ENCODE measurements at places on chromosomes 5 and 9.

DNA sequence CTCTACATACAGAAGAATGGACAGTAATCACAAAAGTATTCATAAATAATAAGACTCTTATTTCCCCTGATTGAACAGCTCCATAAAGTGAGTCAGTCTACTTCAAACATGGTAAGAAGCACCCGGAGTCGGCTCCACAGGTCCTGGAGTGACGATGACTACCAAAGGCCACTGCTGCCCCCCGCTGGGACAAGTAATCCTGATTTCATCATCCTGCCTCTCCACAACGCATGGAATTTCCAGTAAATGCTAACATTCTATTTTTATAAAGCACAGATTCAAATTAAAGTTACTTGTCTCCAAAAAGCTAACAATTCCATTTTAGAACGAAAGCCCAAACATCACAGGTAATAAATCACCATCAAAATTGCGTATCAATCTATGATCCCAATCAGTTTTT is 16.2 kb downstream of the ATPSCKMT start:
- DNase-seq: no peak

- no peak for DNase-seq
Measured at GRCh38 chr9:128389395-128390149, 18.4 kb downstream of the URM1 start.

DNA sequence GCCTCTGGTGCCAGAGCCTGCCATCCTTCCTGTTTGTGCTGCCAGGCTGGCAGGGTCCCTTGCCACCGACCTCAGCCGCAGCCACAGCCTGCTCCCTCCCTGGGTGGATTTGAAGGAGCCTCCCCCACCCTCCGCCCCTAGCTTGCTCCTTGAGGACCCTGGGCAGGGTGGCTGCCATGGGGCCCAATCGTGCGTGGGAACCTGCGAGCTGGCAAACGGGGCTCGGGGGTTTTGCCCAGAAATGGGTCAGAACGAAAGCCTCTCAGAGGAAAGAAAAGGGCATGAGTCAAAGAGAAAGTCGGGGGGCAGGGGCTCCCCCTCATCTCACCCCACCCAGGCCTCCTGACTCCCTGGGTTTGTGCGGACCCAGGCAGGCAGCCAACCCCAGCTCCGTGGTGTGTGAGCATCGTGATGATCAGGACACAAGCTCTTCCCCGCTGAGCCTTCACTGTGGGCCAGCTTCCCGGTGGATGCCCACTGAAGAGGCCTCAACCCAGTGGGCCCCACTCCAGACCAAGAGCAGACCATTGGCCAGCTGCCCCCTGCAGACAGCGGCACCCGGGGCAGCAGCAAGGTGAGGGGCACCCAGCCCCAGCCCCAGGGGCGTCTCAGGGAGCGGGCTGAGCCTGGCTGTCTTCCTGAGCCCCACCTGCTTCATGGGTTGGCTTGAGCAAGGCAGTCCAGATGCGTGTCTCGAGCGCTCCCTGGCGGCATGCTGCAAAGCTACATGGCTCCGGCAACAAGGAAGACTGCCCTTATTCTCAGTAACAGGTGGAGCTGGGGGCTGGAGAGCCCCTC is 3.0 kb upstream of the FUT7 start:
- DNase-seq: peak; percentile 67

GRCh38 chr9:37669232-37669631 is 18.5 kb downstream of the FRMPD1 start:
- no peak for DNase-seq

- no peak for DNase-seq
Measured at GRCh38 chr9:76729980-76730737, 34.1 kb upstream of the PCA3 start.

DNA sequence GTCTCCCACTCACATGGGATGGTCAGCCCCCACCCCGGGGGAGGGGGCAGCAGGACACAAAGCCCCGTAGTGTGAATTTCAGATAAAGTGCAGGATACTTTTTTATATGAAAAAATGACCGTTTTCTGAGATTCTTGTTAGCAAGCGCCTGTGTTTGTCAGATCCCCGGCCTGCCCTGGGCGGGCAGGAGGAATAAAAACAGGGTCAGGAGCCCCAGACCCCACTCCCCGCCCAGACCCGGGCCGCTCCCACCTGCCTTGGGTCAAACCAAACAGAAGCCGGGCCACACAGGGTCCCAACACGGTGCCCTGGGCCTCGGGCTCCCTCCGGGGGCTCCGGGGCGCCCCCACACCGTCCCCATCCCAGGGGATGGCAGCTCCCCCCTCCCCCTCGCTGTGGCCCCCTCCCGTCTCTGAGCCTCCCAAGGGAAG is 13.5 kb upstream of the NRARP start:
- DNase-seq: no peak

- no peak for DNase-seq
Measured at GRCh38 chr5:133249593-133249992, 197.8 kb downstream of the HSPA4 start.

DNA sequence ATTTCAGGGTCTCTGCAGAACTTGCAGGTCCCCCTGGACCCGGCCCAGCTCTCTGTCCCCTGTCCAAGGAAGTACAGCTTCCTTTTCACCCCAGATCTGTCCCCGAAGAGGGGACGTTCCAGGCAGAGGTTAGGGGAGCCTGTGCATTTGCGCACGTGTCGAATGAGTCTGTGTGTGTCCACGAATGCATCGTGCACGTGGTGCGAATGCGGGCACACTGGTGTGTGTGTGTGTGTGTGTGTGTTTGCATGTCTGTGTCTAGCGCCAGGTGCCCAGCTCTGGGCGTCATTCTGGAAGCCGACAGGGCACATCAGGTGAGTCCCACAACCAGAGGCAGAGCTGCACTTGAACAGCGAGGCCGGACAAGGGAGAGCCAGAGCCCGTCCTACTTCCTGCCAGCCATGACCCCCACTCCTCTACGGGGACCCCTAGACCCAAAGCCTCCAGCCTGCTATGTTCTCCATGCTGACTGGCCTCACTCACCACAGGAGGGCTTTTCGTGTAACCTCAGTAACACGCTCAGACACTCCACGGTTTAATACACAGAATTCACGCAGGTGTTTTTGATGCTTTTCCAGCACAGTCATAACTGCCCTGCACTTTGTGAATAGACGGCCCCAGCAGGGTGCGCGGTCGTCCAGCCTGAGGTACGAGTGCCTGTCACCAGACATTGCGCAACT is 41.3 kb upstream of the CACNA1B start:
- DNase-seq: no peak

DNA sequence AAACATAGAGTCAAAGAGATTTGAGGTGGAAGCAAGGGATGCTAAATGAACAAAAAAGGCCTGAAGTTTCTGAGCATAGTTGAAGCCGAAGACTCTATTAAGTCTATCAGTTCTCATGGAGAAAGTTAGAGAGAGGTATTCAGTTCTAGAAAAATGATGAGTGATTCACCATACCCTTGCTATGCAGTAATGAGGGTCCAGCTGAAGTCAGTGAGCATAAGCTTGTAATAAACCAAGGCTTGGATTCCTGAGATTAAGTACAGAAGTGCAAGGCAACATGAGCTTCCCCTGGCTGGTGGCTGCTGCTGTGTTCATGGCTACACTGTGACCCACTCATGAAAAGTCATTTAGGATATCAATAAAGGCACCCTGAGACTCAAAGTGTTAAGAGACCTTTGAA is 129.7 kb upstream of the MTAP start:
- DNase-seq: no peak

- DNase-seq: no peak
Measured at GRCh38 chr5:4873652-4874051, 266.5 kb upstream of the ADAMTS16 start.

DNA sequence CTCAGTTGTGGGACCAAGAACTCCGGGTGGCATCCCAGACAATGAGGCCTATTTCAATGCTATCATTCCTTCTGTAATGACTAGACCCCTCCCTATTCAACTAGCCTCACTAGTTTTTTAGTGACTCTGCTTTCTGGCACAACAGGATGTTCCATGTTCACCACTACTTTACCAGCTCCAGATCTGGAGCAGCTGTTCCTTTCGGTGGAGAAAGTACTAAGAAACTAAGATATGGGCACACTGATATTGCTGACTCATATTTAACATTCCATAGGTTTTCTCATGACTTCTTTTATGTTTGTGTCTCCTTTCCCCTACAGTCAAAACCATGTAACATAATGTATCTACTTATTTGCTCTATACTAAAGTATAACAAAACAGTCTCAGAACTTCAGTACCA is 24.1 kb downstream of the IL33 start:
- no peak for DNase-seq

DNA sequence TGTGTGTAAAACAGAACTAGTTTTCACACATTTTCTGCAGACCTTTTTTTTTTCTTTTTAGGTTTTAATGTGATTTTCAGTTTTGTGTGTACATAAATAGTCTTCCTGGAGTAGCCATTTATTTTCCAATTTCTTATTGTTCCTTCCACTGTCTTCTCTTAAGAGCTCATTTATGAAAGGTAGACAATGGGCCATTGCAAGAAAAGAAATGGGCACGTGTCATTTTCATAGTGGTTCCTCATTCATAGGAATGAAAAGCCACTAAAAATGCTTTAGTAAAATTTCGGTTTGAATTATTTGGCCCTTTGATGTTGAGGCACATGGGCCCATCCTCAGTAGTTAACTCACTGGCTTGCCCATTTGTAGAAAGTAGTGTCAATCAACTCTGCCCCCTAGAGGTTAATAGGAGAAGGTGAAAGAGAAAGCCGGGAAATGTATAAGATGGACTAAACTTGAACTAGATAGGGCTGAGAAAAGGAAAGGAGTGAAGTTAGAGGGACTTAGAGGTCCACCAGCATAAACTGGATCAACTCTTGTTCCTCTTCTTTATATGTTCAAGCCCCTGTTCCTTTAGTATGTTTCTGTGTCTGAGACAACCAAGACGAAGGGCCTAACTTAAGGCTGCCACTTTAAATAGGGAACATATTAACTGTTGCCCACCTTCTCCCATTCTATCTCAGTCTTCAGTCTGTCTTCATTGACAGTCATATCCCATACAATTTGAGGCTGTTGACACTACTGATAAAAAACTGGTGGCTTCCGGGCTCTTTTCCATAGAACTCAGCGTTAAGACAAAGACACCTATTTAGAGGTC is 72.6 kb downstream of the SMARCA2 start:
- DNase-seq: no peak

DNA sequence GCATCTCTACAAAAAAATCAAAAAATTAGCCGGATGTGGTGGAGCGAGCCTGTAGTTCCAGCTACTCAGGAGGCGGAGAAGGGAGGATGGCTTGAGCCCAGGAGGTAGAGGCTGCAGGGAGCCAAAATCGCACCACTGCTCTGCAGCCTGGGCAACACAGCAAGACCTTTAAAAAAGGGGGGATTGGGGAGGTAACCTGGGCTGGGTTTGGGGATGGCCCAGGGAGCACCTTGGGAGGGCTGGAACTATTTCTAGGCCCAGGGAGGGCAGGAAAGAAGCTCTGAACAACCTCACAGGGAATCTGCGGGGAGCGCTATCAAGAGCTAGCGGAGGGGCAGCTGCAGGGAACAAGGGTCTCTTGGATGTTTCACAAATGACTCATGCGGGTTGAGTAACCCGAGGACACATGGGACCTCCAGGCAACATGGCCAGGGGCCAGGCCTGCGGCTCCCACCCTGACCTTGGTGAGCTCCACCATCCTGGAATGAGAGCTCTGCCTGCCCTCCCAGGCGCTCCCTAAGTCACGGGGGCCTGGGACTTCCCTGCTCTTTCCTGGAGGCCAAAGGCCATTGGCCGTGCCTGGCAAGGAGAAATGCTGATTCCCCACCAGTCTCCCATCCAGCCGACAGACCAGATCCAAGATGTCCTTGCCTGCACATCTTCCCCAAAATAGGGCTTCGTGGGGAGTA is 23.4 kb downstream of the SARDH start:
- DNase-seq: no peak

DNA sequence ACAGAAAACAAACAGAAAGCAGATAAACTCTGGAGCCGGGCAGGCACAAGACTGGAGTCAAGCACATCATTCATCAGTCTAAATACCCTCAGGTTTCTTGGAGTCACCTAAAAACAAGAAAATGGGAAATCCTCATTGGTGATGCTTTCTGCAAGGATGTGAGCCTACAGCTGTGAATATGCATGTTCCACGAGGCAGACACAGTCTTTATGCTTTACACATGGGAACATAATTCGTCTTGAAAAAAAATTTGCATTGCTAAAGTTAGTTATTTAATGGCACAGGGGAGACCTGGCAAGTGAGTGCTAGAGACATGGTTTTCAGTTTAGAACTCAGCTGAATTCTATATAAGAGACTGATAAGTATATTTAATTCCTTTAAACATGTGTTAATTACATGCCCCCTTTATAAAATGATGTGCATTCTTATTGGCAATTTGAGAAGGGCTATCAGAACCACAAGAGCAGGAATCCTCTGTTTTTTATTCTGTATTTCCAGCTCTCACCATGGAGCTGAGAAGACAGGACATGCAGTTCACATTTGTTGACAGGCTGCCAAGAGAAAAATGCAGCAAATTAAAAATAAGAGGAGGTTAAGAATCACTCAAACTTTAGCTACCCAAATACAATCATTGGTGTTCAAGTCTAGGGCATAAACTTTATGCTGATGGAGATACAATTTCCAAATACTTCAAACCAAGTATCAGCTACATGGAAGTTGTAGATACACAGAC is 438.0 kb upstream of the MPDZ start:
- no peak for DNase-seq

- no peak for DNase-seq
Measured at GRCh38 chr5:58849921-58850667, 267.2 kb downstream of the RAB3C start.

GRCh38 chr9:128927731-128928411 is 7.1 kb downstream of the PHYHD1 start:
- no peak for DNase-seq

DNA sequence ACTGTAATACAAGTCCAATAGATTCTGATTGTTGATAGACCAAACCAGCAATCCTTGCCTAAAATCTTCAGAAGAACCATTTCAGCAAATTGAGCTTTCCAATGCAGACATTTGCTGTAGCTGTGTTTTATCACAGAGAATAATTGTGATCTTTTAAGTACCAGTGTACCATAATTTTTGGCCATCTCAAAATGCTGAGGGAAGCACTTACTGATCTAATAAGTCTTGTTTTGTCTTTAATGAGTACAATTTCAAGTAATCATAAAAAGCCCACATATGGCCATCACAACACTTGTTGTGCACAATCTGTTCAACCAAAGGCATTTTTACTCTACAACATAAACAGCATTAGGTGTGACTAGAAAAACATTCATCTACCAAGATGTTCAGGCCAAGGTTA is 159.9 kb downstream of the FBXL17 start:
- DNase-seq: no peak

DNA sequence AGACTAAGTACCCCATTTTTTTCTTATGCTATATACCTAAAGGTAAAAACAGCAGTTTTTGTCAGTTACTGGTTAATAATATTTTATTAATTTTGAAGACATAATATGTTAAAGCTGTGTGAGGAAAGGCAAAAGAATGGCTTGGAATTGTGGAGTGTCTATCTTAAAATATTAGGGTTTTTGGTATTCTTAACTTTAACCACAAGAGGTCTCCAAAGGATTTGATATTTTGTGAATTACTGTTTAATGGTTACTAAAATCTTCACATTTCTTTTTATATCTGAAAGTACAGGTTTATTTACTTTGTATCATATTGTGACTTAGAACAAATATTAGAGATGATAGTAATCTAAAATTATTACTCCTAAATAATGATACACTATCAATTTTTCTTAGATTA is 32.0 kb upstream of the DHFR start:
- no peak for DNase-seq

Measured in stimulated activated CD8-positive, alpha-beta memory T cell treated with anti-CD3 and anti-CD28 coated beads, Interleukin-7, amount 100 ng/mL, for 1 hour (primary cell).